ENCODE measurements at places on chromosomes 5 and 9. TPM values are rescaled to one million over a fixed set of nuclear protein-coding genes. Genes with fewer than 3 reads are reported as not detected.

The FOXD4 gene
- total RNA-seq = not detected

The FAM151B gene
- 4.3 TPM for total RNA-seq

The KCNV2 gene
- total RNA-seq = not detected

The PCDHA9 gene
- 0.37 TPM for total RNA-seq

The CORO2A gene
- total RNA-seq = 0.68 TPM

The PLEKHG4B gene
- 0.28 TPM for total RNA-seq

The IGIP gene
- 2.5 TPM for total RNA-seq

The SPATA31D4 gene
- not detected for total RNA-seq

The GPR150 gene
- total RNA-seq = 0.13 TPM

The PCDH1 gene
- total RNA-seq = 0.45 TPM

The BARX1 gene
- 9.8 TPM for total RNA-seq

The SUSD1 gene
- 14.9 TPM for total RNA-seq

The FGD3 gene
- 0.09 TPM for total RNA-seq

The GARIN3 gene
- total RNA-seq = not detected

The MEGF10 gene
- 0.87 TPM for total RNA-seq

The KCNMB1 gene
- not detected for total RNA-seq

The GLDC gene
- 0.32 TPM for total RNA-seq

The SPINK4 gene
- total RNA-seq = not detected

The CENPP gene
- total RNA-seq = 15.6 TPM

The TLE1 gene
- total RNA-seq = 3.1 TPM

The AFAP1L1 gene
- 0.21 TPM for total RNA-seq

The NMUR2 gene
- total RNA-seq = not detected

The OTP gene
- not detected for total RNA-seq

The PLPP7 gene
- not detected for total RNA-seq

The TBC1D2 gene
- total RNA-seq = 2.8 TPM

The FBXL7 gene
- 5.9 TPM for total RNA-seq

The ECM2 gene
- 0.22 TPM for total RNA-seq

The PIGO gene
- 32.9 TPM for total RNA-seq

The PCDHGA8 gene
- total RNA-seq = 2.2 TPM

The DNAH5 gene
- not detected for total RNA-seq

The KLF9 gene
- total RNA-seq = 1.0 TPM

The INSL4 gene
- total RNA-seq = not detected

The IFNA21 gene
- not detected for total RNA-seq

Measured in A673 (cell line).